ENCODE measurements at places on chromosomes 6 and 20. TPM values are rescaled to one million over a fixed set of nuclear protein-coding genes. Genes with fewer than 3 reads are reported as not detected.

Gene ARG1
- total RNA-seq: 3.6 TPM

Gene OR5V1
- not detected for total RNA-seq

Gene DDO
- total RNA-seq: 3.1 TPM

Gene PRRT1
- total RNA-seq: 2.0 TPM

DNA sequence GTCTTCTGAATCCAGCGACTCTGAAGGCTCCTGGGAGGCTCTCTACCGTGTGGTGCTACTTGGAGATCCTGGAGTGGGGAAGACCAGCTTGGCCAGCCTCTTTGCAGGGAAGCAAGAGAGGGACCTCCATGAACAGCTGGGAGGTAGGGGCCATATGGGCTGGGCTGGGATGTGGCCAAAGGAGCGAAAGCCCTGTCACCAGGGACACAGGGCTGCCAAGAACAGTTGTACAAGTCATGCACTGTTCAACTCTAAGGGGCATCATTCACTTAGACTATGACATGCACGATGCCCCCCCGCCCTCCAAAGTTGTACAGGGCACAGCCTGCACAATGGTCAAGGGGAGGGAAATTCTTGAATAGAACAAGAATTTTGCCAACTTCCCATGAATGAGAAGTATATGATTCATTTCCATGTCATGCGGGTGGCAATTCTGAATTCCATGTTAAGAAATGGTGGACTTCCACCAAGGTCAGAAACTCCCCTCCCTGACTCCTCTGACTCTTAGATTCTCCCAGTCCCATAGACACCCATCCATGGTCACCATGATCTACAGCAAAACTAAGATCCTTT, 1.6 kb downstream of the REM1 start:
- no peaks in the 10 kb centered on the region for H3K36me3 ChIP-seq
- H3K4me3 ChIP-seq: no peak overlapping the region
- H3K27ac ChIP-seq: no peak overlapping the region
- DNase-seq: no peak

DNA sequence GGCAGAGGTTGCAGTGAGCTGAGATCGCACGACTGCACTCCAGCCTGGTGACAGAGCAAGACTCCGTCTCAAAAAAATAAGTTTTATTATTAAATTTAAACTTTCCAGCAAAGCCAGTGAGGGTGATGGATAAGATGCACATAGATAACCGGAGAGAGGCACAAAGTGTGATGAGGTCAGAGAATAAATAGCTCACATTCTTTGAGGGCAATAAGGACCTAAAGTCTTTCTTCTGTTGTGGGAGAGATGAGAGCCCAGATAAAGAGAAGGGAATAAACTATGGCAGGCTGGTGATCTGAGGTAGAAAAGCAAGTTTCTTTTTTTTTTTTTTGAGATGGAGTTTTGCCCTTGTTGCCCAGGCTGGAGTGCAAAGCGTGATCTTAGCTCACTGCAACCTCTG, 20.6 kb upstream of the EZR start:
- peaks cover 12% of the 10 kb centered on the region for H3K4me1 ChIP-seq
- no peak overlapping the region for H3K4me3 ChIP-seq

GRCh38 chr6:157481189-157481864, 100.3 kb downstream of the ZDHHC14 start:
- DNase-seq: no peak
- no peaks in the 10 kb centered on the region for H3K36me3 ChIP-seq
- H3K4me1 ChIP-seq: no peaks in the 10 kb centered on the region
- no peaks in the 10 kb centered on the region for H3K27me3 ChIP-seq
- H3K27ac ChIP-seq: no peak overlapping the region
- no peak overlapping the region for H3K4me3 ChIP-seq

DNA sequence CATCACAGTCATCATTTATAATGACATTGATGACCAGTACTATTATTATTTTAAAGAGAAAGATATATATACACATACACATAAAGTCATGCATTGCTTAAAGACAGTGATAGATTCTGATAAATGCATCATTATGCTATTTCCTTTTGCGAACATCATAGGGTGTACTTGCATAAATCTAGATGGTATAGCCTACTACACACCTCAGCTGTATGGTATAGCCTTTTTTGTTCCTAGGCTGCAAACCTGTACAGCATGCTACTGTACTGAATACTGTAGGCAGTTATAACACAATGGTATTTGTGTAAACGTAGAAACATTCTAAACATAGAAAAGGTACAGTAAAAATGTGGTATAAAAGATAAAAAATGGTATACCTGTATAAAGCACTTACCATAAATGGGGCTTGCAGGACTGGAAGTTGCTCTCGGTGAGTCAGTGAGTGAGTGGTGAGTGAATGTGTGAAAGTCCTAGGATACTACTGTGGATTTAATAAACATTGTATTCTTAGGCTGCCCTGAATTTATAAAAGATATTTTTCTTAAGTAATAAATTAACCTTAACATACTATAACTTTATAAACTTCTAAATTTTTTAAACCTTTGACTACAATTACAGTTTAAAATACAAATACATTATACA, 23.9 kb downstream of the QKI start:
- no peaks in the 10 kb centered on the region for H3K36me3 ChIP-seq
- no peak for DNase-seq
- no peak overlapping the region for H3K27ac ChIP-seq

GRCh38 chr6:41942067-41942851, 651 bp upstream of the CCND3 start:
- peak overlapping the region; percentile 4 for H3K4me3 ChIP-seq
- peaks cover 3% of the 10 kb centered on the region for H3K36me3 ChIP-seq
- no peak for DNase-seq
- peaks cover 30% of the 10 kb centered on the region for H3K4me1 ChIP-seq
- H3K27ac ChIP-seq: peak overlapping the region; percentile 78
- H3K27me3 ChIP-seq: no peaks in the 10 kb centered on the region

- H3K4me1 ChIP-seq: no peaks in the 10 kb centered on the region
- DNase-seq: no peak
- H3K27me3 ChIP-seq: peaks cover 75% of the 10 kb centered on the region
- H3K27ac ChIP-seq: no peak overlapping the region
- H3K4me3 ChIP-seq: no peak overlapping the region
These were observed 120.5 kb downstream of the TRIM27 start for GRCh38 chr6:28803337-28803709.

- no peaks in the 10 kb centered on the region for H3K4me1 ChIP-seq
- H3K27me3 ChIP-seq: peaks cover 30% of the 10 kb centered on the region
- no peak within 1 kb of the TSS for H3K4me3 ChIP-seq
These were observed at the start of gene NTSR1 for GRCh38 chr20:62708591-62709536. Gene NTSR1, plus strand, starts transcription at chr20:62708836. Its CDS starts 372 bp downstream, at chr20:62709208.

All from lung (tissue), 17 donors.